ENCODE measurements at places on chromosomes 6 and 20. TPM values are rescaled to one million over a fixed set of nuclear protein-coding genes. Genes with fewer than 3 reads are reported as not detected.

GRCh38 chr6:145277358-145278086 is 457.8 kb downstream of the EPM2A start:
- peak; percentile 23 for DNase-seq

- no peak for DNase-seq
Measured at GRCh38 chr6:100944644-100945043, 63.5 kb upstream of the ASCC3 start.

GRCh38 chr20:58745391-58745790 is 52.8 kb downstream of the NPEPL1 start:
- no peak for DNase-seq

DNA sequence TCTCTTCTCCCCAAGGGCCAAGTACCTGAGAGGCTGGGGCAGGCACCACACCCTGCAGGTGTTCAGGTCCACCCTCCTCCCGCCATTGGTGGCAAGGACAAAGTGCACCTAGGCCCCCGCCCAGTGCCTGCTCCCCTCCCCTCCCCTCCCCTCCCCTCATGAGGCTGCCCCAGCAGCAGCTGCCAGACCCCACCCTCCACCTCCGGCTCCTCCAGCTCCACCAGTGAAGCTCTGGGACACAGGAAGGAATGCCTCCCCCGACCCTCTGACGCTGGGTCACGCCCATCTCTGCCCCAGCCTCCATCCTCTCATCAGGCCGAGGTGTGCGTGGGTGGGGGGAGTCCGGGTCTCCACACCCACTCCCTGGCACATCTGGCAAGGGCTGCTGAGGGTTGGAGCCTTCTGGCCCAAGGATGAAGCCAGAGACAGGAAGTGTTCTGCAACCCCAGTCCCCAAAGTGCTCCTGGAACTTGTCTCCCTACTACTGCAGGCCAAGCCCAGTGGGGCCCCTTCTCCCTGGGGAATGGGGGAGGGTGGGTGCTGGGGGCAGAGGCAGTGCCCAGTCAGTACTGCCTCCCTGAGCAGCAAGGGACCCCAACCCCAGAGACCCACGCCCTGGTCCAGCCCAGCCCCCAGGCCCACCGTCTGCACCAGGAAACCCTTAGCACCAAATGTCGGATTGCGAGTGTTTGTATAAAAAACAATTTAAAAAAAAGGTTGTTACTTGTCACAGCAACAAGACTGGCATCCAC is 1.6 kb upstream of the UCKL1 start:
- DNase-seq, result peak; percentile 58

GRCh38 chr6:52306972-52307870 is 22.7 kb upstream of the MCM3 start:
- DNase-seq, result no peak

GRCh38 chr6:5749651-5750215 is 257.0 kb downstream of the NRN1 start:
- DNase-seq, result no peak

DNA sequence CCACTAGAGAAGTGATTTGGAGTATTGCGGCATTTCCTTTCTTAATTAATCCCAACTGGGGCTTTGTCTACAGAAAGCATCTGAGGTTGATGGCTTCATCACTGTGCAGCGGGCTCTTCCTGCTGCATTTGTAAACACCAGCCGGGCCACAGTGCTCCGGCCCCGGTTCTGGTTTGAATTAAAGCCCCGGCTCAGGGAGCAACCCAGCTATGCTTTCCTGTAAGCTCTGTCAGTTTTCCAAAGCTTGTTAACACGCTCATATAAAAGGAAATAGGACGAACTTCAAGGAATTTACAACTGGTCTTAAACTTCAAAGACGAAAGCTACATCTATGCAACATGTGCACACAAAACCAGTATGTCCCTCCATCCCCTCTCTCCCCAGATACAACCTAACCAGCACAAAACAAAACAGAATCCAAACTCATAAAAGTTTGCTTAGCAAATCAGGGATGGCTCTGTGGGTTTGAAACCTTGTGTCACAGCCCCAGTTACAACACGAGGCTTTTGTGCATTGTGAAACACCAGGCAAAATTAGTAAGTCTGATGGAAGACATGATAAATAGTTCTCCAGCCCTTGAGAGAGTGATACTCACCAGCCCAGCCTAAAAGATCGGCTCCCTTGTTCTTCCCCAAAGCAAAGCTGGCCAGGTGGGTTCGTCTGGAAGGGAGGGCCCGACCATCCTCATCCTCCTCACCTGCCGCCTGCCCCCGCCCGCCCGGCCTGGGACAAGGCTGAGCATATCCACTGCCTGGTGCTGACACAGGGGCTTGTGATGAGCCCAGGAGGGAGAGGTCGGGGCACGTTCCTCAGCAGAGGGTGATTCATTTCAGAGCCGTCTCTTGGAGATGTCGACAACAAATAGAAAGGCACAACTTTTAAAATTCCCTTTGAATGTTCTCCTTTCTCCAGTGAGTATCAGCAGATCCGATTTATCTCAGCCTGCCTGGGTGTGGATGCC is 197.9 kb downstream of the TFAP2C start:
- no peak for DNase-seq

The ATP6V1G2 gene
- 8.5 TPM for total RNA-seq

The TCF15 gene
- not detected for total RNA-seq

Data from myocyte (in vitro differentiated cells).